A172 (cell line): ENCODE measurements at places on chromosomes 13 and 19. TPM values are rescaled to one million over a fixed set of nuclear protein-coding genes. Genes with fewer than 3 reads are reported as not detected.

The CYP4F22 gene
- total RNA-seq = not detected in 2 replicates

The NLRP11 gene
- 2.5 and 4.9 TPM in 2 replicates for total RNA-seq

The SYT5 gene
- 0.09 and 1.8 TPM in 2 replicates for total RNA-seq

The SRRM5 gene
- not detected in 2 replicates for total RNA-seq

The ZNF135 gene
- not detected in 2 replicates for total RNA-seq

The SULT2A1 gene
- not detected in 2 replicates for total RNA-seq

The CEACAM20 gene
- not detected in 2 replicates for total RNA-seq

The SKA3 gene
- 24.4 and 28.6 TPM in 2 replicates for total RNA-seq

The ZNF548 gene
- total RNA-seq = 22.2 and 30.7 TPM in 2 replicates

The CDX2 gene
- total RNA-seq = not detected in 2 replicates

The B3GNT8 gene
- 1.4 and 2.6 TPM in 2 replicates for total RNA-seq
